Pons (tissue), 1 donor: ENCODE measurements at places on chromosomes 2 and 18.

DNA sequence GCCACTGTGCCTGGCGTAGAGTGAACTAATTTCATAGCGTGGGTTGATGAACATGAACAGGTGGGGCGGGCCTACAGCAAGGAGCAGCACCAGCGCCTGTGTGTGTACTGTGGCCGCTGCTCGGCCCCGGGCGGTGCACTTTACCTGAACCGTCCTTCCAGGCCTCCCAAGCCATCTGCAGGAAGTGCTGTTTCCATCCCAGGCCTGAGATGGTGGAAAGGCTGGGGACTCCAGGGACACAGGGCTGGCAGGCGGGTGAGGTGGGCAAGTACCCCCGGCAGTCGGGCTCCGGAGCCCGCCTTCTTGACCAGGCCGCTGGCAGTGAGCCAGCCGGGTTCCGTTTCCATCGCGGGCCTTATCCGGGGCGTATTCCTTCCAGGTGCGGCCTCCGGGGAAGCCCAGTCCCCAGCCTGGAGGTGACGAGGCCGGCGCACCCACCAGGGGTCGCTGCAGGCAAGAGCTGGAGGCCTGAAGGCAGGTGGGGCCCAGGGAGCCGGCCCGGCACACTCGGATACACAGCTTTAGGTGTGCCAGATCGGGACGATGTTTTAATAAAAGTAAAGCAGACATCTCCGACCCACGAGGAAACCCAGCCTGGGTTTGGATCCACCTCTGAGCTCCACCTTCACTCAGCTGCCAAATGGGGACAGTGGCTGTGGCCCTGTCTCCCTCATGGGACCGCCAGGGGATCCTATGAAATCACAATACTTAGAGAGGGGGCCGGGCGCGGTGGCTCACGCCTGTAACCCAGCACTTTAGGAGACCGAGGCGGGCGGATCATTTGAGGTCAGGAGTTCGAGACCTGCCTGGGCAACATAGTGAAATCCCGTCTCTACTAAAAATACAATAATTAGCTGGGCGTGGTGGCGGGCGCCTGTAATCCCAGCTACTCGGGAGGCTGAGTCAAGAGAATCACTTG, 22.7 kb upstream of the PDIA6 start:
- no peak for DNase-seq

- DNase-seq: no peak
Measured at GRCh38 chr2:74648009-74648443, at the start of gene M1AP. Gene M1AP (minus strand): TSS chr2:74648330. CDS start chr2:74640275, 8,055 bp downstream.

DNA sequence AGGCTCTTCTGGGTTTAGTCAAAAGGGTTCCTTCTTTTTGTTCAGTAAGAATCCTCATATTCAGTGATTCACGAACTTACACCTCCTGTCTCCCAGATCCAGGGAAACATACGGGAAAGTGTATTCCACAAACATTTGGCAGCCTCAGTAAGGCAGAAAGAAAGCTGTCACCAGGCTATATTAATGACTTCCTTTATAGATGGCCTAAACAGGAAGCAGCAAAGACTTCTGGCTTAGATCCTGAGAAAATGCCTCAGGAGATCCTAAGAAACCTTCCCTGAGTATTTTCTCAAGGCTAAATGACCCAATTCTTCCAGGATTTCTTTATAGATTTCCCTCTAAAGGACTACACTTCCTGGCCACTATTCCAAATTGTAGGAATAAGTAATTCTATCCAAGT, 1995.5 kb upstream of the CELF4 start:
- DNase-seq: no peak

GRCh38 chr2:128413718-128414341, 95.2 kb upstream of the HS6ST1 start:
- no peak for DNase-seq

DNA sequence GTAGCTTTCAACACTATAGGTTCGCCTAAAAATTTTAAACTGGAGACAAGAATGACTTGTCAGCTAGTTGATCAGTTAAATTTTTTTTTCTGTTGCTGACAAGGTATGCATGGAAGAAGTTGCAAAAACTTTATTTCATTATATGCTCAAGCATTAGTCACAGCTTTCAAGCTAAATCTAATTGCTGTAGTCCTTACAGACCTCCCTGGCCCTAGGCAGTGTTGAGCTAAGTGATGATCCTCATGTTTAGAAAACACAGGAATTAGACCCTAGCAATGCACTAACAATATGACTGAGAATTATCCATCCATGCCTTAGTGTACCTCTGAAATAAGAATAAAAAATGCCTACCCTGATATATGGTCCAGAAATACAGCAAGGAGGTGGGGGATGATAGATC, 253.4 kb downstream of the SP3 start:
- DNase-seq: no peak

GRCh38 chr18:25674183-25674582, 322.2 kb upstream of the ZNF521 start:
- no peak for DNase-seq

GRCh38 chr2:71332435-71332796, 834 bp downstream of the ZNF638 start:
- DNase-seq: no peak

DNA sequence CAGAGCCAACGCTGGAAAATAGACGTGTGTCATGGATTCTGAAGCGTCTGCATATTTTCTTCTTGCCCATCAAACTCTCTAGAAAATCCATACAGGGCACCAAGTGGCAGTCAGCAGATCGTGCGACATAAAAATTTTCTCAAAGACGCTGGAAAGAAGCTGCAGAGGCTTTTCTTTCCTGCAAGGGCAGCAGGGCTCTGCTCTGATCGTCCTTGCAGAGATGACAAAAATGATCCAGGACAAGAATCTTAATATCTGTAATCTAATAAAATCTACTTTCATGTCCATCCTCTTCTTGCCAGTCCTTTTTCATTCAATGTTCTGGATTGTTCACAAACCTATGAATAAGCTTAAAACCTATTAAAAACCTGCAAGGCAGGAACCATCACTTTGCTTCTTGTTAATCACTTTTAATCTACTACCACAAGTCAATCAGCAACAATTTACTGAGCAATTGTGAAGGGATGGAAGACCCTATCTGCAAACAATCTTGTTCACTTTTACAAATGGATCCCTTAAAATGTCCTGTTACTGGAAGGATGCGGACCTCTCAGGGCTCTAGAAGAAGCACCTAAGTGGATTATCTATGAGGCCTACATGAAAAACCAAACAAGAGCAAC, 93.6 kb downstream of the MREG start:
- no peak for DNase-seq

DNA sequence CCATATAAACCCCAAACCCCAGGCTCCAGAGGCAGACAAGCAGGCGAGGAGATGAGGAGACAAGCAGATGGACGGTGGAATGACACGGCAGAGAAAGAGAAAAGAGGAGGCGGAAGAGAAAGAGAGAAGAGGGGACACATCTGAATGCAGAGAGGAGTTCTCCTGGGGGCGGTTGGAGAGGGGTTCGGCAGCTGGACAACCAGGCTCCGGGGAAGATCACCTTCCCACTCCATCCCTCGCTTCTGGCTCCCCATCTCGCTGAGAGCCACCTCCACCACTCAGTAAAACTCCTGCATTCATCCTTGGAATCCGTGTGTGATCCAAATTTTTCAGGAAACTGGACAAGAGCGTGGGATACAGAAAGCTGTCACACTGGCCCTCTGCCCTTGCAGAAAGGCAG, 966.7 kb upstream of the NXPH2 start:
- no peak for DNase-seq

- DNase-seq: no peak
Measured at GRCh38 chr18:29123706-29124530, 947.0 kb upstream of the CDH2 start.

DNA sequence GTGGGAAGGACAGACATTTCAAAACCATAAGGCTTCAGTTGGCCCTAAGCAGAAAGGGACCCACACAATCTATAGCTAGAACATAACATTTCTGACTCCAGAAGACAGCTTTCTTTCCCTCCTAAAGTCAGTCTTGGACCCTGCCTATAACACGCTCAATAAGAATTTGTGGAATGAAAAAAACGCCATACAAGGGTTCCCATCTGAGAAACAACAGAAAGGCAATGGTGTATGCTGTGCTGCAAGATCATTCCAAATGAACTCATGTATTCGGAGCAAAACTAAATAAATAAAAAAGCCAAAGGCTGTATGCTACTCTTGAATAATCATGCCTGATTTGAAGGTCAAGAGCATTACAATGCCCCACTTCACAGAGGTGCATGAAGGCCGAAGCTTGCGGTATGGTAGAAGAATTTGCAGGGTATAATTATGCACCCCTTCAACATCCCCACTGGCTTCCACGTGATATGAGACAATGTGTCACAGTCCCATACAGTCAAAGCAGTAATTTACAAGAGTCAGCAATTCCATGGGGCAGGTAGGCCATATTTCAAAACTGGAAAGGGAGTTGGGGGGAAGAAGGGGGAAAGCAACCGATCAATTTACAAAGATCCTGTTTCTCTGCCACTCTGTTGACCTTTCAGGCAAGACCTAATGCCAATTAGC, 61.4 kb upstream of the SLC14A2 start:
- DNase-seq: no peak

DNA sequence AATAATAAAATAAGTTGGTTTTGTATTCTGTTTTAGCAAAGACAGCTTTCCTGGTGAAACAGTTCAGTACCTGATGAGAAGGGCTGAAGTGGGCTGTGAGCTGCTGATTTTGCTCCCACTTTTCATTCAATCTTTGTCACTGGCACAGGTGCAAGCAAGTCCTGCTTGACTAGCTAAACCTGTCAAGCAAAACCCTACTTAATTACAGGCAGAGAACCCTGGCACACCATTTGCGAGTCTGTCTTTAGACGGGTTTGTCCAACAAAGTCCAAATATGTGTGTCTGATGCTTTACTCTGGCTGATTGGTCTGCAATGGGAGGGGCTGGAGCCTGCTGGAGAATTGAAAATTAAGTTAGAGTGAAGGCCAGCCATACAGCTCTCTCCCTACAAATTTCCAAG, 267.2 kb downstream of the EPHA4 start:
- no peak for DNase-seq

DNA sequence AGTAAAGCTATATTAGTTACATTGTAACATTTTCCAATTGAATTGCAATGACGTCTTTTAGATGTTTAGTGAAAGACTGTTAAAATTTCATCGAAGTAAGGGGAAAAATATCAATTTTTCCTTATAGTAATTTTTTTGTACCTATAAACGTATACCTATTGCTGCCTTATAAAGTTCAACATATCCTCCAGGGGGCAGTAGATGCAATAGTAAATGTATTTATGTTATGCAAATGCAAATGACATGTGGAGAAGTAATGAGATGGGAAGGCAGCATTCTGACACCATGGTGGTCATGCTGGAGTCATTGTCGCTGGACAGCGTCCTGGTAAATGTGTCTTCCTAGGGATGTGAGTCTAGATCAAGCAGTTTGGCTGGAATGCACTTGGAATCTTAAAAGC, 38.7 kb downstream of the MSTN start:
- DNase-seq: peak; percentile 46
